ENCODE measurements at places on chromosomes 13 and 19.

- DNase-seq: no peak
Observed at GRCh38 chr13:46662690-46663089, 109.7 kb downstream of the LRCH1 start.

- peak; percentile 61 for DNase-seq
Observed at GRCh38 chr13:28657784-28658538, 969 bp upstream of the POMP start.

DNA sequence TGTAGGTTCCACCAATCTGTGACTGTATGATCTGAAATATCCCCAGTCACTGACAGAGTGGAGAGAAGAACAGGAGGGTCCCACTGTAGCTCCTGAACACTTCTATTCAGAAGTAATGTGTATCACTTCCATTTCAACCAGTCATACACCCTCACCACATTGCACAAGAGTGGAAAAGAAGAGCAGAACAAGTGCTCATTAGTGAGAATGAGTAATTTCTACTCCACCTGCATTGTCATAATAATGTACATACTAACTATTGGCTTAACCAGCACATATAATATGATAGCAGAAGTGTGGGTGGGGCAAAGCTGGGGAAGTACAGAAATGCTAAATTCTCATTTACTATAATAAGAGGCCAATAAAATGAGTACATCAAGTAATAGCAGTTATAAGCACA is 342.7 kb downstream of the LMO7 start:
- no peak for DNase-seq

- DNase-seq: no peak
Observed at GRCh38 chr19:14139944-14140343, 3.6 kb upstream of the ASF1B start.

GRCh38 chr19:21128901-21129698 is 12.7 kb upstream of the ZNF431 start:
- DNase-seq: no peak

- no peak for DNase-seq
Observed at GRCh38 chr19:53644061-53644816, 12.4 kb downstream of the DPRX start.

- DNase-seq: no peak
Observed at GRCh38 chr19:42271045-42271419, 2.0 kb downstream of the CIC start.

DNA sequence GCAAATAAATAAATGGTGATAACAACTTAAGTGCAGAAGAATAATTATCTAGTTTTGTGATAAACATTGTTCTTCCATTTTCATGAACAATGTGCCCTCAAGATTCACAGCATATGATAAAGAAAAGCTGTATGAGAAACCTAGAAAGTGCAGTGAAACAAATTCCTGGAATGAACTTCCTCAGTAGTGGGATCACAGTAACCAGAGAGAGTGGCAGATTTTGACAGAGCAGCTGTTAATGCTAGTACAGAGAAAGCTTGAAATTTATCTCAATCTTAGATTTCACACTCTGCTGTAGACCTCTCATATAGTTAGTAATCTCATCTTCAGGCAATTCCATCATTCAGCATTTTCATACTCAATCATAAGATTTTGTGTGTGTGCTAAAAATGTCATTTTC is 664.9 kb downstream of the PCDH9 start:
- DNase-seq: no peak

DNA sequence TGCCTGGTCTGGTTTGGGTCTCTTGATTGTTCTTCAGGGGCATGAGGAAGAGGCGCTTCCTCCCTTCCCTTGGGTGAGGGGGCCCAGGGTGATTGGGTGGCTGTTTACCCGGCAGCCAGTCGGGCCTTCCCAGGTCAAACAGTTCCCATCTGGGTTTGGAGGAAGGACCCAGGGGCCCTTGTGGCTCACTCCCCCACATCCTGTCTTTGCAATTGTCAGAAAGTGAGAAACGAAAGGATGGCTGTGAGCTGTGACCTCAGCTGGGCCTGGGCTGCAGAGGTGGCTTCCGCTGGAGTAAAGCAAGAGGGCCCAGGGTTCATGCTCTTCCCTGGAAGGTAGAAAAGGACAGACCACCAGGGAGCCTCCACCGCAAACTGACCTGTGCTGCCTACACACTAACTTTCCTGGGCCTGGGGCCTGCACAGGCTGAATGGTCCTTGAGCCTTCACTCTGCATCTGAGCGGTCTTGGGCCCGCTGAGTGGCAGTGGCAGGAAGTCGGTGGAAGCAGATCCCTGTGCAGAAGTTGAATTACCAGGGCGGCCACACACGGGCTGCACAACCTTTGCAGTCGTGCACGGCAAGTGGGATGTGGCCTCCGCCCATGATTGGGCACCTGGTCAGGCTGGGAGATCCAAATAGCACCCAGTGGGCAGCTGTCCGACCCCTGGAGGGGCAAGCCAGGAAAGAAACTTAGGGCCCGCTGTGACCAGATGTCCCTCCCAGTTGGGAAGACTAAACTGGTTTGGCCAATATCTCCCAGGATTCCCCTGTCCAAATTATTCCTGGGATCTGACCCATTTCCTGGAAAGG is 5.3 kb upstream of the CD79A start:
- no peak for DNase-seq

DNA sequence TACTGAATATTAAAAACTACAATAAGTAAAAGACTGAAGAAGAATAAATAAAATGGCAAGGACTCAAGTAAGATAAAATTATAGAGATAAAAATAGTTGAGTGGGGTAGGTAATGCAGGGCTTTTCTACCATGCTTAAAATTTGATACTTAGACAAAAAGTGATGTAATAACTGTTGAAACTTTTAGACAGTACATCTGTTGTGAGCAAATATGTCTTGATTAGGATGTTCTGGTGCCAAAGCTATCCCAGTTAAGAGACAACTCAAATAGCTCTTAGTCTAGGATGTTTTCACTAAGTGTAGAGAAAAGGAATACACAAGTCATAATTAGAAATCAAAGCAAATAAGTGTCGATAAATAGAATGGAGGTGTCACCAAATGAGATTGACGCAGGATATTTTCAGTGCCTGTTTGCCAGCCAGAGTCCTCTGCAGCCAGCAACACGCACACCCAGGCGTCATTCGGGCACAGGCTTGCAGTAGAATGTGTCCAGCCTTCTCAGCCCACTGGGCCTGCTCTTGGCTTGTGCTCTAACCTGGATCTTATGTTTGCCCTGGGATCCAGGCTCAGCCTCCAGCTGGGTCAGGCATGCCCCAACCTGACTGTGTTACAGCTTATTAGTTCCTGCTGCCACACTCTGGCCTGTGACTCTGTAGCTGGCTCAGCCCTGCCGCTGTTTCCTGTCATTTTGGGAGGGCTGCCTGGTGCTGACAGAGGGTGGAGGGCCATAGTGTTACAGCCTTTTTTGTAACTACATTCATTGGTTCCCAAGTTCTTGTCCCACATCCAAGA is 766.2 kb downstream of the PCDH17 start:
- no peak for DNase-seq

DNA sequence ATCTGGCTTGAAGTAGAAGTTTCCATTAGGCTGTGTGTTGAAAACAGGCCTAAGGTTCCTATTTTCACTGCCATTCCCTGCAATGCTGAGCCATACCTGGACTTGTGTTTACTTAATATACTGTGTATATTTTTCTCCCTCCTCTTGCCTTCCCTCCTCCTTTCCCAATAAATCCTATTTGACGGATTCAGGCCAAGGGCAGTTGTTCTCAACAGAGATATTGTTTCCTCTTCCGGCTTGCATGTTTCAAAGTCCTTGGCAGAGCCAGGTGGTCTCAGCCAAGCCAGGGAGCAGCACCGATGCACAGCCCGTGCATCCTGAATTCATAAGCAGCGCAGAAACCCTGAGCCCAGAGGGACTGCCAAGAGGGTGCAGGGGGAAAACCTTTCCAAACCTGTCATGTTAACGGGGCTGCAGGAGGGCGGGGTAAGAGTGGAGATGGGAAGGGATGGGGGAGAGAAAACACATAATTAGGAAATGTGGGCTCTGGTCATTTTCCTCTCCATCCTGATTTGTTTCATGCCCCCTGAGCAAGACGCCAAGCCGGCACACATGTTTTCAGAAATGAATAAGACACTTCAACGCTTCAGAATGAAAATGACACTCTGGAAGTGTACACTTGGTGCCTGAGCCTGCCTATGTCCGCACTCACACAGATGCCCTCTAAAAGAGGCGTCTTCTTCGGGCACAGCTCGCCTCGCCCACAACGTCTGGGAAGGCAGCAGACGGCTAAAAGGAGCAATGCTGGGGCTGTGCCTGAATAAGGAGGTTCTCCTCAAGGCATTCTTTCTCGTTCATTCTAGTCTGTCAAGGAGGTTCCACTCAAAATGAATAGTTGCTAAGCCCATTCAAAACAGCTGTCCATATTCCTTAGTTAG is 149.3 kb upstream of the UBL3 start:
- no peak for DNase-seq

- no peak for DNase-seq
Observed at GRCh38 chr19:20103091-20103740, 25.4 kb downstream of the ZNF90 start.

DNA sequence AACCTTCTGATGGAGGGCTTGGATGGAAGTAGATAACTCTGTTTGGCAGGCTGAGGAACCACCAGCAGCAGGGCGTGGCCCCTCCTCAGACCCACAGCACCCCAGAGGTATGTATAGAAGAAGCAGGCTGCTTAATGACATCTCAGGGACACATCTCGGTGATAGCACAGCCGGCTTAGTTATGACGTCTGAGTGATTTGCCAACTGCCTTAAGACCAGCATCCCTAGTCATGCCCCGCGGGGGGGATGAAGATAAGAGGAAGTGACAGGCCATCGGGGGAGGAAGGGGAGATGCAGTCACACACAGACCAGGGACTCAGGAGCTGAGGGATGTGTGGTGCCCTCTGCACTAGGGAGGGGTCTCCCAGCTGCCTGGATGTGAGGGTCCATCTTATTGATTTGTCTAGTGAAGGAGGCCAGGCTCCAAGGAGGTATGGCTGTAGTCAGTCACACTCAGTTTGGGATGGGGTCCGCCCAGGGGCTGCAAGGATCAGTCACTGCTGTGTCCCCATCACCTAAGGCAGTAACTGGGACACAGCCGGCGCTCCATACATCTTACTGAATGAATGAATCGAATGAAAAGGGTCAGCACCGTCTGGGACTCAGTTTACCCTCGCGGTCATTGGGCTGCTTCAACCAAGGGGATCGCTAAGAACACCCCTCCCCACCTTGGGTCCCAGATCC is 19.2 kb upstream of the ERCC1 start:
- DNase-seq: peak; percentile 64

GRCh38 chr19:49801401-49801888 is 11.6 kb downstream of the FUZ start:
- DNase-seq: no peak

GRCh38 chr19:54418030-54418929 is 3.0 kb downstream of the TTYH1 start:
- DNase-seq: peak; percentile 52

DNA sequence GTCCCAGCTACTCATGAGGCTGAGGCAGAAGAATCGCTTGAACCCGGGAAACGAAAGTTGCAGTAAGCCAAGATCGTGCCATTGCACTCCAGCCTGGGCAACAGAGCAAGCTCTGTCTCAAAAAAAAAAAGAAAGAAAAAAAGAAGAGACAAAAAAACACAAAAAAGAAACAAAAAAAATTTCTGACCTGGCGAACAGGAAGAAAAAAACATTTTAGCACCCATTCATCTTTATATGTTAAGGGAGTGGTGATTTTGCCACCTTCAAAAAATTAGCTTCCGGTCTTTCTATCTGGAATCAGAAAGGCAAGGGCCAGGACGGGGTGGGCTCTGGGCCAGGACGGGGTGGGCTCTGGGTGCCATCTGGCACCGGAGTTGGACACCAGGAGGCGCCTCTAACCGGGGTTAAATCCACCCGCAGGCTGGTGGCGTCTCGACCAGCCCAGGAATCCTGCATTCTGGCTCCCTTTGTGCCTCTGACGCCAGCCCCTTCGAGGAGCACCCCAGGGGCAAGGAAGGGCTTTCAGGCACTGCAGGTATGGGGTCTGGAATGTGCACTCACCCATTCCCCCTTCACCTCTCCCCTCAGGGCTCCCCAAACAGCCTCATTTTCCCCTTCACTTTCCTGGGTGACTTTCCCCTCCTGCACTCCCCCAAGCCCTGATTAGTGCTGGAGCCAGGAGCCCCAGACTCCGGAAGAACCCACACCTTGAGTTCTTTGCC is 10.4 kb upstream of the ZSWIM4 start:
- peak; percentile 82 for DNase-seq

DNA sequence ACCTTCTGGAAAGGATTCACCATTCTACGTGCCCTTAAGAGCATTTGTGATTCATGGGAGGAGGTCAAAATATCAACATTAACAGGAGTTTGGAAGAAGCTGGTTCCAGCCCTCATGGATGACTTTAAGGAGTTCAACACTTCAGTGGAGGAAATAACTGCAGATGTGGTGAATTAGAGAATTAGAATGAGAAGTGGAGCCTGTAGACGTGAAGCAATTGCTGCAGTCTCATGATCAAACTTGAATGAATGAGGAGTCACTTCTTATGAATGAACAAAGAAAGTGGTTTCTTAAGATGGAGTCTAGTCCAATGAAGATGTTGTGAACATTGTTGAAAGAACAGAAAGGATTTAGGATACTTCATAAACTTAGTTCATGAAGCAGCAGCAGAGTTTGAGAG is 129.1 kb downstream of the TNFRSF19 start:
- no peak for DNase-seq

- no peak for DNase-seq
Observed at GRCh38 chr19:45352471-45352870, 11.9 kb downstream of the KLC3 start.

Measured in cardiac fibroblast (primary cell).